ENCODE measurements at places on chromosomes 6 and 20.

- DNase-seq: no peak
Measured at GRCh38 chr6:137884149-137884909, 17.3 kb downstream of the TNFAIP3 start.

GRCh38 chr20:25076731-25077609, 5.0 kb downstream of the VSX1 start:
- peak; percentile 52 for DNase-seq

DNA sequence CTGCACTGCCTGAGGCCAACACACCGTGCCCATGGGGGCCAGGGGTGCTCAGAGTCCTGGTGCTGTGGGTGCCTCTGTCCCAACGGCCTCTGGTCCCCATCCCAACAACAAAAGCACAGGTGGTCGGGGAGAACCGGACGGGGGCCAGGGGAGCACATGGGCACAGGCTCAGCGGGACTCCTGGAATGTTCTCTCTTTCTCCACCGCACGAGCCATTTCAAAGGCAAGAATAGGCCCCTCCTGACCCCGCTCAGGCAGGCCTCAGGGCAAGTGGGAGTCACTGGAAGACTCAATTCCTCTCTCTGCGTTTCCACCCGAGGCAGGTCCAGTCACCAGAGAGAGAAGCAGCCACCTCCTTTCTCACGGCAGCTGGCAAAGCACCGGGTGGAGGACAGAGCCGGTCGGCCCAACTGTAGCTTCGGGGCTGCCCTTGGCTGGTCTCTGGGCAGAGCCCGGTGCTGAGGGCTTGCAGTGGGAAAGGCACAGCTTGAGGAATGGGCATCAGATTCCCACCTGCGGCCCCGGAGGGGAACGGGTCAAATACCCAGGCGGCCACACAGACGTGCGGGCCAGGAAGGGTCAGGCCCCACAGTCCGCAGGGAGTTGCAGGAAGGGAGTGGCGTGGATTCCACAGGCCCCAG, 55.2 kb downstream of the KCNQ2 start:
- no peak for DNase-seq

DNA sequence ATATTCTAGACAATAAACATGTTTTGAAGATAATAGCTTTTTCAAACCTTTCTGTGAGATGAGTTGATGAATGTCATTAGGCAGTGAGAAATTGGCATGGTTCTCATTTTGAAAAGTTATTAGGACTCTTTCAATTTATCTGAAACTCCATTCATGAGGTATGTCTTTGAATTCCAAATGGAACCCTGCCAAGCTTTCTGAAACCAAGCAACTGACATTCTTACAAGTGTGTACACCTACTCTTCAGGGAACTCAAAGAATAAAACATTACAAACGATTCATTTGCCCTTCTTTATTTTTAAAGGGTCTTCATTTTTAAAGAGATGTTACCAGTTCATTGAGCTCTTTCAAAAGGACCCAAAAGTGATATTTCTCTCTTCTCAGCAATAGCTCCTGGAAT, 2.1 kb upstream of the TRDN start:
- no peak for DNase-seq

DNA sequence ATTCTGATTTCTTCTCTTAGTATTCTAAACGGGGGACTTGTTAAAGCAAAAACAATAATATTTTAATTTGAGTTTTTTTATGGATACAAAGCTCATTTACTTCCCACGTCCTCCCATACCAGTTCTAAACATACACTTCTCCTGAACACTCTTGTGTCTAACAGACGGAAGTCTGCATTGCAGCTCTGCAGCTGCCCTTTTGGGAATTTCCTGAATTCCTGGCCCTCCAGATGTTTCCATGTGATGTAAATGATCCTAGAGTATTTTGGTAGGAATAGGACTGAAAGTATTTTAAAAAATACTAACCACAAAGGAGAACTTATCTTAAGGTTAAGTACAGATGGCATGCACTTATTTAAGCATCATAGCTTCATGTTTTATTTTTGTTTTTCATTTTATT, 886.7 kb downstream of the TBC1D32 start:
- DNase-seq: no peak

- no peak for DNase-seq
Measured at GRCh38 chr6:52964318-52964717, 30.8 kb downstream of the GSTA4 start.

DNA sequence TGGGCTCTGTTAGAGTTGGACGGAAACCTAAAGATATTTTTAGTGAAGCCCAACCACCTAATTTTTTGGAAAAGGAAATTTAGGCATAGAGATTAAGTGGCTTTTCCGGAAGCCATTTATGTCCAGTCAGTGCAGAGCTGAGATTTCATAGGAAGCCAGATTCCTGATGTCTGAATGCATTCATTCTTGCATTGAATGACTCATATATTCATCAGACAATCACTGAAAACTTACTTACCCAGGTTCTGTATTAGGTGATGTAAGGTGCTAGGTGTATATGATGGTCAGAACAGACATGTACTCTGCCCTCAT, 4.1 kb downstream of the SH3BGRL2 start:
- no peak for DNase-seq

DNA sequence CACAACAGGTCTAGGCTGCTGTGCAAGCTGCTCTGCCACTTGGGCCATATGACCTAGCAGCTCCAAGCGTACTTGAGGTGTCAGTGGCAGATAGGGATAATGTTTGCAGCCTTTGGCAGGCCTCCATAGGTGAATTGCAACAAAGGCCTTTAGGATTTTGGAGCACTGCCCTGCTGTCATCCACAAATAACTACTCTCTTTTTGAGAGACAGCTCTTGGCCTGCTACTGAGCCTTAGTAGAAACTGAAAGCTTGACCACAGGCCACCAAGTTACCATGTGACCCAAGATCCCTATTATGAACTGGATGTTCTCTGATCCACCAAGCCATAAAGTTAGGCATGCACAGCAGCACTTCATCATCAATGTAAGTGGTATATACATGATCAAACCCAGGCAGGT, 29.9 kb downstream of the FBXO30 start:
- DNase-seq: no peak

DNA sequence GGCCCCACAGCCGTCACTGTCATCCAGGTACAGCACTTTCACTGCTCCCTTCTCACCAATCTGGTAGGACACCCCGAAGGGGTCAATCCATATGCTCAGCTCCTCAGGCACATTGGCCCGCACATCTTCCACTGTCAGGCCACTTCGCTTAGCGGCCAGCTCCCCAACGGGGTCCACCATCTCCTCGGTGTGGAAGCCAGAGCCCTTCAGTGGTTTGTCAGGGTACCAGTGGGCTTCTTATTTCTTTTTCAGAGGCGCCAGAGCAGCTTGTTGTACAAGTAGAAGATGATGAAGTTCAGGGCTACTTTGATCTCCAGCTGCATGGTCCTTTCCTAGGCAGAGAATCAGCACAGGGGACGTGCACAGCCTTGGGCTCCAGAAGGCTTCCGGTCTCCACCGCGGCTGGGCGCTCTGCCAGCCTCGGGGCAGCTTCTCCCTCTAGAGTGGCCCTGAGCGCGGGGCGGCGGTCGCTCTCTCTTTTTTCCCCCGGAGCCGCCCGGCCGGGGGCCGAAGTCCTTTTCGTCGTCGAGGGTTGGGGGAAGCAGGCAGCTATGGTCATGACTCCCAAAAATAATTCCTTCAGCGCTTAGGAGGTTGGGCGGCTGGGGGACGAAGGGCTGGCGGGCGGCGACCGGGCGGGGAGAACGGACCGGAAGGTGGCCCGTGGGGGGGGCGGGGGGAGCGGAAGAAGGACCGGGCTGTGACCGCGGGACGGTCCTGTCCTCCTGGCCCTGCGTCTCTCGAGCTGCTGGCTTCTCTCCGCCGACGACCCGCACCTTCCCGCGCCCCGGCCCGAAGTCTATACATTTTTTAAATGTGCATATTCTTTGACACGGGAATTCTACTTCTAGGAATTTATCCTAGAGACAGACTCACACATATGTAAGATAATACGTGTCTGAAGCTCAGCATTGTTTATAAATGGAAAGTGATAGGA, 6.5 kb upstream of the ZSCAN9 start:
- peak; percentile 48 for DNase-seq

GRCh38 chr6:48826152-48826515, 636.9 kb downstream of the MMUT start:
- no peak for DNase-seq

DNA sequence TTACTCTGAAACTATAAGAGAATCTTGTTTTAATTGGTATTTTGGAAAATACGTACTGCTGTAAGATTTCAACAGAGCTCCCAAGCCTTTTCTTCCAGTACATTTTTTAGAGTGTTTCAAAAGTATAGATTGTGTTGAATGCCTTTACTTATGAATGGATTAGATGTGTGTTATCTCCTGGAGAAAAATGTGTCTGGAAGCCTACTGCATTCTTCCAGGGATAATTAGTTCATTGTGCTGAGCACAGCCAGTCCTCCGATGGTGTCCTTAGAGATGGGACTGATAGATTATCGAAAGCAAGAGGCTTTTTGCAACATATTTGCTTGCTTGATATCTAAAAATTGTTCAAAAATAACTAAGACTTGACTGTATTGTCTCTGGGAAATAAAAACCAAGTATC, 114.2 kb downstream of the PLEKHG1 start:
- no peak for DNase-seq

DNA sequence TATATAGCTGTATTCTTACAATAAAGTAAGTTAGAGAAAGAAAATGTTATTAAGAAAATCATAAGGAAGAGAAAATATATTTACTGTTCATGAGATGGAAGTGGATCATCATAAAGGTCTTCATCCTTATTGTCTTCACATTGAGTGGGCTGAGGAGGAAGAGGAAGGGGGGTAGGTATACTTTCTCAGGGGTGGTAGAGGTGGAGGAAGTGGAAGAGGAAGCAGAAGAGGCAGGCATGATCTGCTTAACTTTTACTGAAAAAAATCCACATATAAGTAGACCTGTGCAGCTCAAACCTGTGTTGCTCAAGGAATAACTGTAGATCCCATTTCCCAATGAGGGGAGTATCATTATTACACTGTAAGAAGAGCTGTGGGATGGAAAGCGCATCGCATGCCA, 714.2 kb downstream of the KIF16B start:
- no peak for DNase-seq

GRCh38 chr20:25036331-25036936, 21.5 kb downstream of the ACSS1 start:
- no peak for DNase-seq

DNA sequence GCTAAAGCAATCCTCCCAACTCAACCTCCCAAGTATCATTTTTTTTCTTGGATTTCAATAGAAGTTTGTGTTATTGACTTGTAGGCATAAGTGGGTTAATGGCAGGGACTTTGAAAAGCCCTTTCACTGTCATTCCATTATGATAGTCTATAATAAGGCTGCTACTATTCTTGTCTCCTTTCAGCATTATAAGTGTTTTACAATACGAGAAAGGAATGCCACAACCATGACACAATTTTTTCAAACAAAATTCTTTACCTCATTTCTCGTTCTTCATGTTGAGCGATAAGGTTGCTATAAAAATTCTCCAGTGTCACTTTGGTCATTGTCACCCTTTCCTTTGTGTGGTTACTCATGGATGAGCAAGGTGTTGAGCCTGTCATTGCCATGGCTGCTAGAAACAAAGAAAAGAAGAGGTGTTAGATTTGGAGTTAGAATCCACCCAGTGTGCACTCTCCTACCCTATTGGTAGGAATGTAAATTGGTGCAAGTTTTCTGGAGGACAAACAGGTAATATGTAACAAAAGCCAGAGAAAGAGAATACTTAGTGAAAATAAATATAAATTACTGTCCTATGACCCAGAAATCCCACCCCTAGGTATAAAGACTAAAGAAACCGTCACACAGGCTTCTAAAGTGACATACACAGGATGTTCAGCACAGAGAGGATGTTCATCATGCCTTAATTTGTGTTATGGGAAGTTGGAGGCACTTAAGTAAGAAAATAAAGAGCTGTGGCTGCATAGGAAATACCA, 7.3 kb downstream of the STK38 start:
- DNase-seq: no peak

DNA sequence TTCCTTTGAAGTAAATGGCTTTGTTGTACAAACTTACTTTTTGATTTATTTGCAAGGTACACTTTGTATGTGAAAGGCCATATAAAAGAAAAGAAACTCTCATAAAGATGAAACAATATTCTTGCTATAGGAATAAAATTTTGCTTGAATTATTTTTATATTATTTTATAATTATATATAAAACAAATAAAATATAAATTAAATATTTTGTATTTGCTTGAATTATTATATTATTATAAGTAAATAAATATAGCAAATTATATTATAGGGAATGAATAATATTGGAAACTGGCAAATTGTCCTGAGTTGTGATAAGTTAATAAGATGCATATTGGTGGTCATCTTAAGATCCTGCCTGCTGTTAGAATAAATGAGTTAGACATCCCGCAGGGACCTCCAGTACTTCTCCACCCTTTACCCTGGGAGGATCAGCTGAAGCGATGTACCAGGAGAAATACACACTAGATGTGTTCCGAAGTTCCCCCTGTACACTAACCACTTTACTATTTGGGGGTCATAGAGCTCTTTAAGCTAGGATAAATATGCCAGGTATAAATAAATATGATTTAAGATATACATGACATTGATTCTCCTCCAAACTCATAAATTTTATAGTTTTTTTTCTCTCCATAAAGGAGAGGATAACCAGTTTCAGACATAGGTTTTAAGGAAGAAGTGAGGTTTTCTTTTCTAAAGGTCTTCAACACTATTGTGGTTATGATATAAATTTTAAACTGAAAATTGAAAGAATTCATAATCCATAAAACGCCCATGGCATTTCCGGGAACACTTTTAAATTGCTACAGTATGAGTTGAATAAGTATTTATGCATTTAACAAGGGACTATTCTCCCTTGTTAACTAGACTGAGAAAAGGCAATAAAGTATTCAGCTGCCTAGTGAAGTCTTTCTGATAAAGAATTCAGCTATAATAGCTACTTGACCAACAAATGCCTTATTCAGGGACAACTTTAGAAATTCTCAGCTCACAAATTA, 486.3 kb upstream of the MARCKS start:
- DNase-seq: no peak

DNA sequence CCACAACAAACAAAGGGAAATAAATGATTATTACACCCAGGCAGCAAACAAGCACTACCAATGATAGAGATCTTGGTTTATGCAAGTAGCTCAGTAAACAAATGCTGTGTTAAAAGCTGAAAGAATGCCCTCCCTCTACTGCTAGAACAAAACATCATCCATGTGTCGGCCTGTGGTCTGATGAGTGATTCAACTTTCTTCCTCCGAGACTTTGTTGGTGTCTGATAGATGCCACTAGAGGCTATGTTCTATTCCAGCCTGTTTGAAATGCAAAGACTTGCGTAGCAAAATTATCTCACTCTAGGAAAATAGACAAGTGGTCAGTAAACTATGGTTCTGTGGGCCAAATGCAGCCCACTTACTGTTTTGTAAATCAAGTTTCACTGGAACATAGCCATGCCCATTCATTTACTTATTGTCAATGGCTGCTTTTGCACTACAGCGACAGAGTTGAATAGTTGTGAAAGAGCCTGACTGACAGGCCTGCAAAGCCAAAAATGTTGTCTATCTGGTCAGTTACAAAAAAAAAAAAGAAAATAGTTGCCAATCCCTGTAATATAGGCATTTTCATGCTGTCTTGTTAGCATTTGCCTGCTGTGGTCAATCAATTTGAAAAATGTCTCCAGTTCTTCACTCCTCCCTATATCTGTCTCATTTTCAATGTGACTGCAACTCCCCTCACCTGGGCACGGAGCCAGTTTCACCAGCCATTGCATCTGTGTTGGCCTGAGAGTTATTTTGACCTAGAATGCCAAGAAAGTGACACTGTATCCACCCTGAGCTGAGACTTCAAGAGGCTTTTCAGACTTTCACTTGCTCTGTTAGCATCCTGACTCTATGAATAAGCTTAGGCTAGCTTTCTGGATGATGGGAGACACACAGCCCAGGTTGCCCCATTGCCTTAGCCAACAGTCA, 544.6 kb upstream of the BTBD3 start:
- DNase-seq: peak; percentile 15

- no peak for DNase-seq
Measured at GRCh38 chr6:166691199-166691598, 64.1 kb upstream of the RPS6KA2 start.

Measured in globus pallidus (tissue), 1 donor.